ENCODE measurements at places on chromosomes 13 and 19. TPM values are rescaled to one million over a fixed set of nuclear protein-coding genes. Genes with fewer than 3 reads are reported as not detected.

The PIK3R2 gene
- 24.6 TPM for total RNA-seq

DNA sequence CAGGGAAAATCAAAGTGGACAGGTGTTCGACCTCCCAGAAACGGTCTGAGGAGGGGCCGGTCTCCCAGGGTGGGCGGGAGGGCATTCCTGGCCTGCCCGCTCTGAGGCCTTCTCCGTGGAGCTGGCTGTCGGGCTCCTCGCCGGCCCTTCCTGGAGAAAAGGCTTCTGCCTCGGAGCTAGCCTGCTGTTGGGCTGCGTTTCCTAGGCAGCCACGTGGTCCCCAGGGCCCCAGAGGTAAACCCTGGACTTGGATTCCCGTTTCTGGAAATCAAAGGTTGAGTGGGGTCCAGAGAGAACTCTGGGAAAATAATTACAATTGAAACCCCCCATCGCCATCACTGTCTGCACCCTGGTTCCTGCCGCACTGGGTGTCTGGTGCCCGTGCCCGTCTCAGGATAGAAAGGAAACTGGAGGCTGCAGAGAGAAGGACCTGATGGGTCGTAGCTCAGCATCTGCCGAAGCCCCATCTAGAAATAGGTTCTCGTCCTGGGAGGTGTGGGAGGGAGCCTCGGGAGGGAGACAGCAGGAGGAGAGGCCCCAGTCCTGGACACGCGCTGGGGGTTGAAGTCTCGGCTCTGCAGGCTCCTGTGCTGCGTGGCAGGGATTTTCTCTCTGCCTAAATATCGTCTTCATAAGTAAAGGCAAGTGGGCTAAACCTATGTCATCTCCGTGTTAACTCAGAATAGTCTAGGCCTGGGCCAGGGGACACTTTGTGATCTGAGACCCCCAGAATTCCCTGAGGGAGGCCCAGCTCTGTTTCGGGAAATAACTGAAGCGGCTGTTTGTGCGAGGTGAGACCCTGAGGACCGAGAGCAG, 7.7 kb upstream of the PROZ start:
- no peak overlapping the region for H3K27ac ChIP-seq
- H3K36me3 ChIP-seq, result no peaks in the 10 kb centered on the region
- no peaks in the 10 kb centered on the region for H3K27me3 ChIP-seq

GRCh38 chr13:35694549-35695447, 218.3 kb upstream of the MAB21L1 start:
- no peak overlapping the region for H3K4me3 ChIP-seq
- DNase-seq, result no peak
- no peaks in the 10 kb centered on the region for H3K36me3 ChIP-seq
- no peaks in the 10 kb centered on the region for H3K27me3 ChIP-seq

DNA sequence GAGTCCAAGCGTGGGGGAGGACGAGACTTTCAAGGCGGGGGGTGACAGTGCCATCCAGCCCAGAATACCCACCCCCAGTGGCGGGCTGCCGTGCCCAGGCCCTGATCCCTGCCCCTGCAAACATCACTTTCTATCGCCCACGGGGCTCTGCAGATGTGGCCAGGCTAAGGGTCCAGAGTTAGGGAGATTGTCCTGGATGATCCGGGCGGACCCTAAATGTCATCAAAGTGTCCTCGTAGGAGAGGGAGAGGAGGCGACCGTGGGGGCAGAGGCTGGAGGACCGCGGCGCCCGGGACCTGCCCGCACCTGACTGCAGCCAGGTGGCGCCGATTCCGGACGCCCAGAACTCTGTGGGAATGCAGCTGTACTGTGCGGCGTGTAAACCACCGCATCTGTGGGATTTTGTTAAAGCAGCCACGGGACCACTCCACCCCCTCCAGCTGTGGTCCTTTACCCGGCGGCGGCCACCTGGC, 32.4 kb downstream of the GJA3 start:
- H3K4me1 ChIP-seq, result peaks cover 17% of the 10 kb centered on the region
- peak overlapping the region; percentile 94 for H3K27ac ChIP-seq
- H3K36me3 ChIP-seq, result no peaks in the 10 kb centered on the region
- DNase-seq, result no peak
- H3K4me3 ChIP-seq, result peak overlapping the region; percentile 66

- H3K27me3 ChIP-seq, result no peaks in the 10 kb centered on the region
- H3K36me3 ChIP-seq, result no peaks in the 10 kb centered on the region
- no peaks in the 10 kb centered on the region for H3K4me1 ChIP-seq
- no peak for DNase-seq
These were observed 2.1 kb upstream of the CEACAM19 start for GRCh38 chr19:44668985-44669764.

DNA sequence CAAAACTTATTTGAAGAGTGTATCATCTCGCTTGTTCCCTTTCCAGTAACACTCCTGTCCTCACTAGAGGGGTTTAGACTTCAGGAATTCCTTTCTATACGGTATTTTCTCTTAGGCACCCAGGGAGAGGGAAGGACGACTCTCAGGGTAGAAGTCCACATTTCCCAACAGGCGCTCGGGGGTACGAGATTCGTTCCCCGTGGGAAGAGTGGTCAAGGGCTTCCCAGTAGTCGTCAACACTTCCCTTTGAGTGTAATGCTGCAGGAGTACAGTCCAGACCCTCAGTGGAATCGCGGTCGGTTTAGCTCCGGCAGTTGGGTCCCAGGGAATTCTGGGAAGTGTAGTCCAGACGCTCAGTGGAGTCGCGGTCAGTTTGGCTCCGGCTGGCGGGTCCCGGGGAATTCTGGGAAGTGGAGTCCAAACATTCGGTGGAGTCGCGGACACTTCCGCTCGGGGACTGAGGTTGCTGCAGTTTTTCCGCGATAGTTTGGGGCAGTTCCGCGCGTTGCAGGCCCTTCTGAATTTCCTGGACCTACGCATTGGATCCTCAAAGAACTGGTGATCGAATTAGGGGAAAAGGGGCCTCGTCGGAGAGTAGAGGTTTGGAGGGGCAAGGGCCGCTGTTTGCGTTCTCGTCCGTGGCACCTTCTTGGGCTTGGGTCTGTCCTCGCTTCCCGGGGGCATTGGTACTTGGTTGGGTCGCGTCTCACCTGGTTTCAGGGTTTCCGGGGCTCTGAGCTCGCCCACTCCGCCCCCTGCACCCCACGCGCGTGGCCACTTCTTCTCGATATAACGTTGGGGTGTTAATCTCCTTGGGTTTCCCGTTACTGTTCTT, at the start of gene ZNF224:
Gene ZNF224 (plus strand): TSS at position 431 of the 835 bp plus-strand sequence. CDS start 3,513 bp downstream, outside the sequence.
- peak; percentile 94 for DNase-seq

All from heart left ventricle (tissue), 16 donors.